ENCODE measurements at places on chromosomes 4 and X. TPM values are rescaled to one million over a fixed set of nuclear protein-coding genes. Genes with fewer than 3 reads are reported as not detected.

The PLS3 gene
- 12.2 TPM for total RNA-seq

The TRIM2 gene
- total RNA-seq: 86.0 TPM

The TMEM255A gene
- total RNA-seq: 1.2 TPM

The NMU gene
- total RNA-seq: not detected

The NPY1R gene
- total RNA-seq: 0.80 TPM

The SSX1 gene
- total RNA-seq: not detected

The PRDM5 gene
- 6.4 TPM for total RNA-seq

The PRDM8 gene
- 0.20 TPM for total RNA-seq

The CA5B gene
- 1.1 TPM for total RNA-seq

The SERTM2 gene
- total RNA-seq: 0.64 TPM

The PAK3 gene
- 0.75 TPM for total RNA-seq

The THAP9 gene
- 4.6 TPM for total RNA-seq

The PLRG1 gene
- 39.3 TPM for total RNA-seq

The PPP2R2C gene
- 3.0 TPM for total RNA-seq

The TEX11 gene
- total RNA-seq: 0.79 TPM

GRCh38 chrX:68433155-68433980 lies at the start of gene OPHN1:
Gene OPHN1, minus strand, starts transcription at chrX:68433495. Its CDS starts 475 bp downstream, at chrX:68433020.
- peak; percentile 83 for DNase-seq

DNA sequence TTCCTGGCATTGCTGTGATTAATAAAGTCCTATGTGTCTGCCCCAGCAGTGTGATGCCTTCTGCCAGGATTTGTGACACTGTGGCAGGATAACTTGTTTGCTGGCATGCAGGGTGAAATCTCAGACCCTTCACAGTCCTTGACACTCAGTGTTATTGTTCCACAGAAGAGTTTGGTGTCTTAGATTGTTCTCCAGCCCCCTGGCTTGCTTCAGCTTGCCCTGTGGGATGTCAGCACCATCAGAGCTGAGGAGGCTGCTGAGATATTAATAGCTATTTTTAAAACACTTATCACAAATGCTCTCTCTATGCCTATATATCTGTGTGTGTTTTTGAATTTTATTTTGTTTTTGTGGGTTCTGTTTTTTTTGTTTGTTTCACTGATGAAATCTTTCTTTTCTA lies 136.9 kb downstream of the TSPAN5 start:
- DNase-seq: no peak

- no peak for DNase-seq
Measured at GRCh38 chrX:110180928-110181310, 137.0 kb downstream of the AMMECR1 start.

GRCh38 chrX:109813236-109813635 lies 80.2 kb upstream of the ACSL4 start:
- no peak for DNase-seq

- no peak for DNase-seq
Measured at GRCh38 chrX:128517691-128518090, 465.5 kb upstream of the ACTRT1 start.

DNA sequence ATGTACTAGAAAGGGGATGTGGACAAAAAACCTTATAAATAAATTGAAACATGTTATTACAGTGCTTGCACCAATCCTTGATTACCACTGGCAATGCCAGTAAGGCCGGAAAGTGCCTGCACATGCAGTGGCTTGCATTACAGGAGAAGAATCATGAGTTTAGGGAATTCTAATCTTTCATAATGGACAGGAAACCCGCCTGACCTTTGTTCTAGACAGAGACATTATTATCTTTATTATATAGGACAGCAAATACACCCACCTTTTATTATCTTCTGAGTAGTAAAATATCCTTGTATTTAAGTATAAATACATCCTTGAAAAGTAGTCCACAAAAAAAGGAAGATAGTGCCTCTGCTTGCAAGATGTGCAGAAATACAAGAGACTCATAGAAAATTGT lies 379.9 kb upstream of the LCORL start:
- DNase-seq: no peak

DNA sequence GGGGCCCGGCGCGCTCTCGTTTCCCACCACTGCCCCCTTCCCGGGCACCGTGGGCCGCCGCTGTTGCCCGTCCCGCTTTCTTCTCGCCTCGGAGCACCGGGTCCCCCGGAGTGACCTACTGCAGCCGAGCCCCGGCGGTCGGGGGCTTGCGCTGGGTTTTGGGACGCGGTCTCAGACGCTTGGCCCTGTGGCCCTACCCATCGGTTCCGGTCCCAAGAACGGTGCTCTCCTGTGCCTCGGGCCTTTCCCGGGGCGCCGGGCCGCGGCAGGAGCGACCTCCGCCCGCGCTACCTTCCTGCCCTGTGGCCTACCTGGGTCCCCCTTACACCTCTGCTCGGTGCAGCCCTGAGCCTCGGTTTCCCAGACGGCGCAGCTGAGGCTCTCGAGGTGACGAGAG lies 21.6 kb upstream of the HMX1 start:
- no peak for DNase-seq

- peak; percentile 21 for DNase-seq
Measured at GRCh38 chrX:115330498-115331168, 41.1 kb downstream of the LUZP4 start.

DNA sequence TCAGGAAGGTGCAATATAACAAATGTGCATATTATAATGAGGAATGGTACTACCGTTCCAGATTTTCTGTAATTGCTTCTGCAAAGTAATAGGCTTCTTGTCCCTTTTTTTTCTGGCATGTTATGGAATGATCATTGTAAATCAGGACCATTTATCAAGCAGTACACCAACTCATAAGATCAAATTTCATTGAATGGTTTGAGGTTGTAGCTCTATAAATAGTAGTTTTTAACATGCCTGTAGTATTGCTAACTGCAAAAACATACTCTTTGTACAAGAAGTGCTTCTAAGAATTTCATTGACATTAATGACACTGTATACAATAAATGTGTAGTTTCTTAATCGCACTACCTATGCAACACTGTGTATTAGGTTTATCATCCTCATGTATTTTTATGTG lies 12.6 kb downstream of the IBSP start:
- DNase-seq: no peak

DNA sequence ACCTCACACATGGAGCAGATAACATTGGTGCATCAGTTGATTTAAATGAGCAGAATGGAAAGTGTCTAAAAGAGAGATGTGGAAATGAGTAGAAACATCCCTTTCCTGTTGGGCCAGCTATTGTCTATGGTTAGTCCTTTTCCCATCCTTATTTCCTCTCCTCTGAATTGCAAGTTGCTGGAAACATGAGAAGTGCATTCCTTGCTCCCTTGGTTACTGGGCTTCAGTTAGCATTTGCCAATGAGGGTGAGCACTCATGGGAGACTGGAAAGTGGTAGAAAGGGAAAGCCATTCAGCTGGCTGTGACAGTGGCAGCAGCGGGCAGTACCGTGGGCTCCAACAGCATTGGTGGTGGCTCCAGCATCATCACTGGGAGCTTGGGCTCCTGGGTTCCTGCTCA lies 96.0 kb upstream of the IGFBP7 start:
- DNase-seq: no peak

- no peak for DNase-seq
Measured at GRCh38 chr4:138938366-138938690, 77.3 kb upstream of the NOCT start.

- DNase-seq: no peak
Measured at GRCh38 chrX:135416546-135416945, 5.2 kb upstream of the SMIM10L2A start.

GRCh38 chr4:13365195-13365594 lies 118.9 kb downstream of the RAB28 start:
- DNase-seq: no peak

GRCh38 chrX:35890699-35891098 lies 28.8 kb upstream of the CFAP47 start:
- peak; percentile 38 for DNase-seq

DNA sequence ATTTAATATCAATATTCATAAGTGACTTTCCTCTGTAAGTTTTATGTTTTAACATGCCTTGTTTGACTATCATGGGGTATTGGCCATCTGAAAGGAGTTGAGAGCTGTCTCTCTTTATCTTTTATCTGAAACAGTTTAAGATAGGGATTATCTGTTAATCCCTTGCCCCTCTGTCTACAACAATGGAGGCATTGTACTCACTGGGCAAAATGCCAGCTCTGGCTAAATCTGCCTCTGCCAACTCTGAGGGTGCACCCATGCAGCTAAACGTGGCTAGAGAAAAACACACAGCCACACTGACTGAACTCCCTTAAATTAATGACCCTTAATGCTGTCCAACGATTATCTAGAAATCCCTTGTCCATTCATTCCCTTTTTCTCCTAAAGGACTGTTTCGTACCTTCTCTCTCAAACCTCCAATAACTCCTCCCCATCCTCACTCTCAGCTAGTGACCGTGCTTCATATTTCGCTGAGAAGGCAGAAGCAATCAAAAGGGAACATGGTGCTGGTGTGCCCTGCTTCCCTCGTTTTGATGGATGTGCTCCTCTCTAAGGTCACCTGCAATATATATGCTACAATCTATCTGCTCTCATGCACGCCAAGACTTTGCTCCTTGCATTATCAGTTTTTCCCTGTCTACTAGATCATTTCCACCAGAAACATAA lies 10.3 kb downstream of the PHKA2 start:
- DNase-seq: peak; percentile 23

- no peak for DNase-seq
Measured at GRCh38 chr4:102552781-102553180, 51.6 kb downstream of the NFKB1 start.

DNA sequence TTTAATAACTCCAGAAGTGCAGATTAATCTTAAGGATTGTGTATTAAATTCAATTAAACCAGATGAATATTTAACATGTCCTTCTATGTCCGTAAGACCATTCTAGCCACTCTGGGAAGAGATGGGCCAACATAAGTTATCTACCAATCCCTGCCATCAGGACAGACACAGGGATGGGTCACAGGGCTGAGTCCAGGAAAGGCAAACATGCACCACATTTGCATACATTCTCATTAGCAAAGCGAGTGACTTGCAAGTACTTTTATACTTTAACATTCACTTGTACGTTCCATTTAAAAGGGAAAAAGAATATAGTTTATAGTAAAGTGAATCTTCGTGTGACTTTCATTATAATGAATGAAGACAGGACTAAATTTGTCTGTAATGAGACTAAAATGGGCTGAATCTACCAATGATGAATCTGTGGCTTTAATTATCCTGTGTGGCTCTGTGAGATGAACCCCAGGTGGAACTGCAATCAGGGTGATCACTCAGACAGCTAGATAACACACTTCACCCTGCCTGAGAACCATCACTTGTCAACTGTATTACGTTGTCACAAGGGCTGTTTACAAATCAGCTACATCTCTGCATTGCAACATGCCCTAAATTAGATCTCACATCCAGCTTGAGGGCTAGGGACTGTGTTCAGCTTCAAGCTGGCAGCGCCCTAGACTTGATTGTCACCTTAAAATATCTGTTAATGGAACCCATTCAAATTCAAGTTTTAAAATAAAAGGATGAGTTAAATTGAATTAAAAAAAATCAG lies 77.2 kb downstream of the SH3KBP1 start:
- no peak for DNase-seq

DNA sequence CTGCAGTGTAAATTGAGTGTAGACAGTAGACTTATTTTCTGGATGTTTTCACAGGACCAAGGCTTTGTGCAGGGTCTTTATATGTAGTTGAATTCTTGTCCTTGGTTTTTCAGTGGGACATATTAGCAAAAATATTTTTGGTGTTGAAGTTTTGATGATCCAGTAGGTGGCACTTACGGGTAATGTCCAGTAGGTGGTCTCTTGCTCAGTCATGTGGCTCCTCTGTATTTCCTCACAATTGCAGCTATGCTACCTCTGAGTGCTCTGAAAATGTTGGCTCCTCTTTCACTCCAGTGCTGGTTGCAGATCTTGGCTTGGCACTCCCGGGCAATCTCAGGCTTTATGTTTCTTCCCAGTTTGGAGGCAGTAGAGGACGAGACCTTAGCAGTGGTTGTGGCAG lies 419.8 kb upstream of the AMOT start:
- no peak for DNase-seq

GRCh38 chr4:165448700-165449099 lies 69.9 kb downstream of the CPE start:
- no peak for DNase-seq

DNA sequence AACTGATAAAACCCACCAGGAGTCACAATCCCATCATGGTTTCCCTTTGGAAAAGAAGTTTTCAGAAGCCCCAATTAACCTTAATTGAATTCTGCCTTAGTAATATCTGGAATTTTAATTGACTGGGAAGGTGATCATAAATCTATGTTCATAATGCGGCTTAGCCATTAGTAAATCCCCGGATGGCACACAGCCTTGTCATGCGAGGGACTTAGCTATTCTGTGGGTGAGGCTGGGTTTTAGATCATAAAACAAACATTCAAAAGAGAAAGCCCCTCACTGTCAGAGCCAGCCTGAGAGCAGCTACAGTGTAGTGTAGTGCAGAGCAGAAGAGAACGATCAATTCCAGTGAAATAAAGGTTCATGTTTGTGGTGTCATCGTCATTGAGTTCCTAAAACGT lies 124.0 kb upstream of the NOCT start:
- DNase-seq: no peak

DNA sequence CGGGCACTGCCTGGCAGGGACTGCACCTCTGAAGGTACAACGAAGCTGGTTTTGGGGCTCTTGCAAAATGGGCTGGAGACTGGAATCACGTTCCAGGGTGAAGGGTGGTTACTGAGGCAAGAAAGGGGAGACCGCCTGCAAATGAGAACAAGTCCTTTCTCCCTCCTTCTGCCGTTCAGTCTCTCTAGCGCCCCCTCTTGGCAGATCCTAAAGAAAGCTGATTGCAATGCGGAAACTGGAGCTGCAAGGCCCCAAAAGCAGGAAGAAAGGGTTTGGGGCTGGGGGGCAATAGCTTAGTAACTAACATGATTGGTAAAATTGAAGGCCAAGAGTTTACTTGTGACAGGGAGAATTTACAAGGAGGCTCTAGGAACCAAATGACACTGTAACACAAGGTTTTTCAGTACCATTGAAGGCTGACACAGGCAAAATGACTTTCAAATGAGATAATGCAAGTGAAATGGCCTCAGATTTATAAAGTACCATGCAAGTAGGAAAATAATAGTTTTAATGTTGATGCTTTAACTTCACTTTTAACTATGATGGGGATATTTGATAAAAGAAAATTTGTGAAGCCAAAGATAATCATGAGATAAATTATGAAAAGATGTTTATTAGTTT lies 222.7 kb upstream of the HAND2 start:
- DNase-seq: peak; percentile 31

DNA sequence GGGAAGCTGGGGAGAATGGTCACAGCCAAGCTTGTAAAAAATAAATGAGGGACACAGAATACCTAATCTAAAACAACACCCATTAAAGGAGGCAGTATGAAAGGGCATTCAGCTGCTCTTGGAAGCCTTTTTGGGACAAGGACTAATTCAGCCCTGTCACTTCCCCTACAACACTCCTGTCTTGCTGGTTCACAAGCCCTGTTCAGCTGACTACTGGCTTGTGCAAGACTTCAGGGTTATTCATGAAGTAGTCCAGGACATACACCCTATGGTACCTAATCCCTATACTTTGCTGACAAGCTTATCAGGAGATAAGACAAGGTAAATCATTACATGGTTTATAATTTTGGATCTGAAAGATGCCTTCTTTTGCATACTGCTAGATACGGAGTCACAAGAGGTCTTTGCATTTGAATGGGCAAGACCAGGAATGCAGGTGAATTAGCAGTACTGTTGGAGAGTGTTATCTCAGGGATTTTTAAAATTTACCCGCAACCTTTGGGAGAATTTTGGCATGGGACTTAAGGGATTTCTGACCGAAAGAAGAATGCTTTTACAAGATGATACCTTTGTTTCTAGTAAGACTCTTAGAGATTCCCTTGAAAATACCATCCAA lies 103.2 kb upstream of the LANCL3 start:
- DNase-seq: no peak
